ENCODE measurements at places on chromosomes 4 and X. TPM values are rescaled to one million over a fixed set of nuclear protein-coding genes. Genes with fewer than 3 reads are reported as not detected.

Gene SULT1B1
- polyA plus RNA-seq, result 45.0 TPM

Gene XPNPEP2
- 0.03 TPM for polyA plus RNA-seq

Gene PAGE2B
- polyA plus RNA-seq, result not detected

Gene ITIH6
- not detected for polyA plus RNA-seq

DNA sequence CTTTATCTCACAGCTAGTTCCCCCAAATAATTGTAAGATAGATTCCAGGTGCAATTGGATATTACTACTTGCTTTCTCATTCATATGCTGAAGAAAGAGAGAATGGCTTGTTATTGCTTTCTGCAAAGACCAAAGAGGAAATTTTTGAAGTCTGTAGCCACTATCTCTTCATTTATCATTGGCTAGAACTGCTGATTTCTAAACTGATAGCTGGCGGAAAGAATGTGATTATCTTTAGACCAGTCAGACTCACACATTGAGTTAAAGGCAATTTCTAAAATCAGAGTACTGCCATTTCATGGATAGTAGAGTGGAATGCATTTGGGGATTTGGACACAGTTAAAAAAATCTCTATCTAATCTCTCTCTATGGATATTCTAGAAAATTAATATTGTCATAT, 12.4 kb upstream of the TMPRSS11E start:
- DNase-seq, result no peak

DNA sequence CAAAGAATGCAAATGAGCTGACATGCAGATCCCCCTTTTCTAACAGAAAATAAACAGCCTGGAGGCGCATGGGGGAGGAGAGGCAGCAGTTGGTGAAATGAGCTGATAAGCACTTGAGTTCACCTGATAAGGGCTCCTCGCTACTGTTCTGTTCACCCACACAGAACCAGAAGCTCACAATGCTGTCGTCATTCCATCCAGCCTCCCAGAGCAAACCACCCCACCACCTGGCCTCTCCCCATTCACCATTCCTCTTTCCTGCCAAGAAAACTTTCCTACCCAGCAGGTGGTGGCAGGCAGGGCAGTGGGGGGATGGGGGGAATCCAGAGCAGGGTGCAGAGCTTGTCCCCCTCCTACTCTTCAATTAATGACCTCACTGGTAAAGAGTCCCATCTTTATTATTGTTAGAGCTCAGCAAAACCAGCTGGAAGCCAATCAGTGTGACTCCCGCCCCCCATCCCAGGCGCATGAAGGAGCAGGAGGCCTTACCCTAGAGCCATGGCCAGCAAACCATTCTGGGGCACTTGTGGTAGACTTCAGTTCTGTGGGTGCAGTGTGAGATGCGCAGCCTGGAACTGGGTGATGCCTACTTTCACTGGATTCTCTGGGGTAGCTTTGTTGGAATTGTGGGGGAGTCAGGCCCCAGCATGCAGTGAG, 350.3 kb downstream of the ZIC3 start:
- DNase-seq, result no peak

Gene TMPRSS11D
- polyA plus RNA-seq, result not detected

DNA sequence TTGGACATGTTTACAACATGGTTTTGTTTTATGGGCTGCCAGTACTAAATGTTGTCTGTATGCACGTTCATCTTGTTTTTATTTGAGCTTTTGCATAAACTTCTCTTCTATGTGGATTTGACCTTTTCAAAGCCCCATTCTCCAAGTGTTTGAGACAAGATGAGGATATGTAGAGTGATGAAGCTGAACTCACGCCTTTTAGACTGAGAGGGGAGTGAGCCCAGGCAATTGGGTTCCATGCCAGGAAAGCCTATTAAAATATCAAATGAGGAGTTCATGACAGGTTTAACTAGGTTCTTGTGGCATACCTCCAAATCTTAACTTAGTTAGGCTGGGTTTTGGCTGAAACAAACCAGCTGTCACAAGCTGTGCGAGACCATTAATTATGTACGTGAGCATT, 170.4 kb upstream of the LDB2 start:
- no peak for DNase-seq

Gene SPINK2
- not detected for polyA plus RNA-seq

- no peak for DNase-seq
Measured at GRCh38 chrX:1152090-1152489, 60.4 kb downstream of the CRLF2 start.

- DNase-seq, result no peak
Measured at GRCh38 chrX:19674041-19674789, 158.9 kb upstream of the MAP3K15 start.

GRCh38 chr4:151646322-151646721, 114.5 kb downstream of the GATB start:
- no peak for DNase-seq

- no peak for DNase-seq
Measured at GRCh38 chr4:109444182-109444844, 10.7 kb downstream of the SEC24B start.

DNA sequence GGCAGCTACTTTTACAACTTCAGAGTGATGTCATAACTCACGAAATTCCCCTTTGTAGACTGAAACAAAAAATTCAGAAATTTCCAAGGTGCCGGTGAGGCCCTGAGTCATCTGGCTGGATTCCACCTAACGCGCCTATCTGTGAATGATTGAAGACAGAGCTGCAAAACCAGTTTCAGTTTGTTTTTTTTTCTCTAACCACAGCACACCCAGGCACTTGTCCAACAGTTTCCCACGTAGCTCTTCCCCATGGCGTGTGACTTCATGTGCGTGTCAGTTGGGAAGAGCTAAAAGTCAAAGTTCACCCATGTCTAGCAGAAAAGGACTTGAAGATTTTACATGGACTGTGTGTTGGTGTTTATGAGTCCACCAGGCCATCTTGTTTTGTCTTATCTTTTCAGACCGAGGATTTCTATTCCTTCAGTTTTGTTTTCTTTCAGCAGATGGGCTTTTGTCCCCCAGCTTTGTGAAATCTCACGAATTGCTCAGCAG, 16.4 kb downstream of the TCEANC start:
- peak; percentile 53 for DNase-seq

DNA sequence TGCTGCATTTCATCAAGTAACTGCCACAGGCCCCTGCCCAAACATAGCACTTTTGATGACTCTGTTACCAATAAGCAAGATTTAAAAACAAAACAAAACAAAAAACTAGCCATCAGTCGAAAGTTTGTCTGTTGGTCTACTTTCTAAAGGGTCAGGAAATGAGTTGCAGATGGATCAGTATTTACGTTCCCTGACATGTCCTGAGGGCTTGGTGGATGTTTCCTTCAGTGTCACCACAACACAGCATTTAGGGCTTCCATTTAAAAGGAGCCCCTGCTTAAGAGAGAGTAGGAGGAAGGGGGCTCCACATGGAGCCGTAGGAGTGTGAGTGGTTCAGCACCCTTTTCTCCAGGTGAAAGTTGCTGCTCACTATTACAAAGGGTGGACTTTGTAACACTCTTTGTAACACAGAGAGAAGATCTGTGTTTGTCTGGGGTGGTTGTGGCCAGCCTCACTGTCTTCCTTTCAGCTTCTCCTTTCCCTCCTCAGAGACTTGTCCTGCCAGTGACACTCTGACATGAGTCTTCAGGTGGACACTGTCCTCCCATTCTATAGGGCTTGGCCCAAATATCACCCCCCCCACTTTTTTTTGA, 167.5 kb upstream of the PDE5A start:
- DNase-seq, result no peak

DNA sequence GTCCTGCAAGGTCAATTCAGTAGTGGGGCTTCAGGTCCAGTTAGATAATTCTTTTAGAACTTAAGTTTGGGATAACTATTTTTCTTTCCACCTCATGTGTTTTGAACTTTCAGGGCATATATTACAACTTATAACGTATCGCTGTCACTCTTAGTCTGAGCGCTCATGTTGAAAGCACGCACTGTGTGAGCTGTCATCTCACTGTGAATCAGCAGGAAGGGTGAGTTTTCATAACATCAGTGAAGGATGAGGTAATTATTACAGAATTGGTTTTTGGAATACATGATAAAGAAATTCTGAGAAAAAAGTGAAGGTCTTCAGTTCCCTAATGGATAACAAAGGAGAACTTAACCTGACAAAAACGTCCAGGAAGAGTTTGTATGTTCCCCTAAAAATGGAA, 45.1 kb upstream of the SLC4A4 start:
- no peak for DNase-seq

- no peak for DNase-seq
Measured at GRCh38 chr4:11626066-11626465, 197.4 kb upstream of the HS3ST1 start.

Gene CCDC110
- polyA plus RNA-seq, result 0.03 TPM

Gene FUNDC2
- polyA plus RNA-seq, result 65.6 TPM

- DNase-seq, result no peak
Measured at GRCh38 chrX:108177351-108178142, 86.0 kb downstream of the ATG4A start.

GRCh38 chr4:37865450-37865849, 25.4 kb upstream of the TBC1D1 start:
- no peak for DNase-seq

- no peak for DNase-seq
Measured at GRCh38 chrX:55340896-55341433, 76.2 kb upstream of the PAGE3 start.

Gene STARD8
- 6.8 TPM for polyA plus RNA-seq

DNA sequence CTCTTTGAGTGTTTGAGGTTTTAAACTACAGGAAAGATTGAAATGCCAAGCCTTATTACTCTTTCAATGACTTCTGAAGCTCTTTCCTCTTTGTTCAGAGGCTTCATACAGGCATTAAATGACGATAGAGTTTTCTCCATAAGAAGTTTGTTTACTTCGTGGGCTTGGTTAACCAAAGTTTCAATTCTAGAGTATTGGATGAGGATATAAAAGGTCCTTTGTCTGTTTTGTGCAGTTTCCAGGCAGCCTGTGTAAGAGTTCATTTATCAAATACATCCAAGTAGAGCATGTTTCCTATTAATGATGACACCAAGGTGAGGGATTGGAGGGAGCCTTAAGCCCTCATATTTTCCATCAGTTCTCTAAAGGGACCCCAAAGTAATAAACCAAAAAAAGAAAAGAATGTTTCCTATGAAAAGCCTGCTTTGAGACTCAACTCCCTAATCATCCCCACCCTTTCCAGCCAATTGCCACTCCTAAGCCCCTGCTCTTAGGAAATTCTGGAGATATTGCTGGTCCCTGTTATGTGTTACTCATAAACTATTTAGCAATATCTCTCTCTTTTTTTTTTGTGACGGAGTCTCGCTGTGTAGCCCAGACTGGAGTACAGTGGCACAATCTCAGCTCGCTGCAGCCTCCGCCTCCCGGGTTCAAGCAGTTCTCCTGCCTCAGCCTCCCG, 106.2 kb upstream of the IL13RA1 start:
- DNase-seq, result no peak

GRCh38 chrX:10569946-10570345, 50.4 kb downstream of the MID1 start:
- DNase-seq, result peak; percentile 13

DNA sequence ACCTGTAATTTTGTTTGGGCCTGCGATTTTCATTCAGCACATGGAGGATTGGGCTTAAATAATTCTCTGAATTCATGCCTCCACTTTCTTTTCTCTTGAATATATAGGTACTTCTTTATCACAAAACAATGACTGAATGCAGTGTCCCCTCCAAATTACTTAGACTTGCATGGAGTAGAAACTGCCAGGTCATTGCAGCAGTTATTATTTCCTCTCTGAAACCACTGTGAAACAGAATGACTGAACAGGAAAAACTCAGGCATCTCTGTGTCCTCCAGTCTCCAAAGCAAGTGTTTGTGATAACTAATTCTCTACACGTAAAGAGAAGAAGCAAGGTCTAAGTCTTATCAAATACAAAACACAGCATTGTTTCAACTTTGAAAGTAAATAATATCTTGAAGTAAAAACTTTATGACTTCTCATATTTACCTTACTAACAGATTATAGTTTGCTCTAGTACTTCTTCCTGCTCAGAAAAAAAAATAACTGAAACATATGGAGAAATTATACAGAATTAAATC, 144.5 kb upstream of the DIAPH2 start:
- DNase-seq, result no peak

Gene NWD2
- polyA plus RNA-seq, result not detected

GRCh38 chr4:172813359-172813923, 355.2 kb upstream of the GALNT7 start:
- no peak for DNase-seq

Gene STPG2
- not detected for polyA plus RNA-seq

Gene VCX3A
- not detected for polyA plus RNA-seq

Gene PLRG1
- polyA plus RNA-seq, result 48.9 TPM

Gene ATP10D
- polyA plus RNA-seq, result 32.8 TPM

Gene DCK
- 3.7 TPM for polyA plus RNA-seq

Gene CXCL8
- polyA plus RNA-seq, result 3.4 TPM

Gene ERCC6L
- 0.62 TPM for polyA plus RNA-seq

DNA sequence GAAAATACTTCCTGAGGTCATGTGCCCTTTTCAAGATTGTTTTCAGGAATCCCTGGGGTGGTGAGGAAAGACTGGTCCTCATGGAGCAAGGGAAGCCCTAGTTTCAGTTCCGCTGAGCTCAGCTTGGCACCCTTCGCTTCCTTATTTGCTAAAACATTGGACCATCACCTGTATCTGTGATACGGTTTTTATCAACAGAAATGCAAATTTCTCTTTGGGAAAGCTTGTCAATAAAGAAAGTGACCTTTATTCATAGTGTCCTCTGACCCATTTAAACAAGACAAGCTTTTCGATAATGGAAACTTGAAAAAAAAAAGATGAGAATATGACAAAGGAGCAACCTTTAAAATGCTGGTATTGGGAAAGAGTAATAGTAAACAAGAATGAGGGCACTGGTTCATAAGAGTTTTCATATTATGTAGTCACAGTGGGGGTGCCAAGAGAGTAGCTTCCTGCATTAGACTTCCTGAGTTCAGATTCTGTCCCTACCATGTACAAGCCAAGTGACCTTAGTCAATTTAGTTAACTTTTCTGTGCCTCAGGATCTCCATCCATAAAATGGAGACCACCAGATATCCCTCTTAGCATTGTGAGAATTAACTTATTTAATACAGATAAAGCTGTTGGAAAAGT, 57.0 kb upstream of the RAI2 start:
- DNase-seq, result no peak
